ENCODE measurements at places on chromosomes 2 and 18.
A peak's percentile ranks its signal among the peaks of the same experiment; 100 is the strongest.

DNA sequence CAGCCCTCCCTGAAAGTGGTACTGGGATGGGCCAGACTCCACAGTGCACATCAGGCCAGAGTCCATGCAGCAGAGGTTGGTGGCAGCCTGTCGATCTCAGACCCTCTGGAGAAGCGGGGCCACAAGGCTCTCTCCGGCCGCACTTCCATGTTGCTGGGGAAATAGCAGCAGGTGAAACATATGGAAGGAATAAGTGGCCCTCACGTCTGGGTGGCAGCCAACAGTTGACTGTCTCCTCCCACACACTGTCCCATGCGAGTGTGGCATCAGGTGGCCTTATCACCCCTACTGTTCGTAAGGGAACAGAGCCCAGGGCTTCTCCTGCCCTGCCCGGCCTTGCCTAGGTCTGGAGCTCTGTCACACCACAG is 58.1 kb upstream of the FOSL2 start:
- DNase-seq = no peak

GRCh38 chr2:12352889-12353288 is 363.8 kb upstream of the TRIB2 start:
- no peak for DNase-seq

DNA sequence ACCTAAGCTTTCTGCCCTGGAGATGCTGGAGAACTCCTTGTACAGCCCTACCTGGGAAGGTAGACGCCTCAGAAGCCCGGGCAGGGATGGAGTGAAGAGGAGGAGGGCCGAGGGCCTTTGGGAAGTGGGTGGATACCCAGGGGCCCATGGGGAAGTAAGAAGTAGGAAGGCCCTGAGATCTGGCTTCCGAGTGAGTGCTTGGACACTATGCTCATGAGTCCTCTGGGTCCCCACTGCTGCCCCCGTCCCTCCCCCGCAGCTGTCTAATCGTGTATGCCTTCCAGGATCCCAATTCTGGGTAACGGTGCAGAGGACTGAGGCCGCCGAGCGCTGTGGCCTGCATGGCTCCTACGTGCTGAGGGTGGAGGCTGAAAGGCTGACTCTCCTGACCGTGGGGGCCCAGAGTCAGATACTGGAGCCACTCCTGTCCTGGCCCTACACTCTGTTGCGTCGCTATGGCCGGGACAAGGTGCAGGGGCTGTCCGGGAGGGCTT is 1.1 kb downstream of the DOK1 start:
- DNase-seq = no peak

- DNase-seq = peak; percentile 79
Observed at GRCh38 chr2:172465417-172466334, 38.3 kb downstream of the ITGA6 start.

- no peak for DNase-seq
Observed at GRCh38 chr2:95734976-95735890, 143.4 kb downstream of the TRIM43 start.

DNA sequence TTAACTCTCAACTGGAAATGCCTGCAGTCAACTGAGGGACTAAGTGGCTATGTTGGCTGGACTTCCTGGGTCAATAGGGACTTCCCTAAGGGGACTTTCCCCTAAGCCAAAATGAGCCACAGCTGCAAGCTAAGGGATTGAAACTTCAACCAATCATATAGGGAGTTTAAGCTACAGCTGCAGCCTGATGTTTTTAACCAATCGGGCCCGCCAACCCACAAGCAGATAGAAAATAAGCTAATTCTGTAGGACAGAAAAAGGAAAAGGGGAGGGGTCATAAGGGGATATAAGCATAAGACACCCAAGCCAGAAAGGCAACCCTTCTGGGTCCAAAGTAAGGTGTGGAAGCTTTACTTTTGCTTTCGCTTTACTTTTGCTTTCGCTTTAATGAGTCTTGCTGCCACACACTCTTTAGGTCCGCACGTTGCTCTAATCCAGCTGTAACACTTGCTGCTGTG is 927.5 kb downstream of the ERBB4 start:
- DNase-seq = peak; percentile 1

DNA sequence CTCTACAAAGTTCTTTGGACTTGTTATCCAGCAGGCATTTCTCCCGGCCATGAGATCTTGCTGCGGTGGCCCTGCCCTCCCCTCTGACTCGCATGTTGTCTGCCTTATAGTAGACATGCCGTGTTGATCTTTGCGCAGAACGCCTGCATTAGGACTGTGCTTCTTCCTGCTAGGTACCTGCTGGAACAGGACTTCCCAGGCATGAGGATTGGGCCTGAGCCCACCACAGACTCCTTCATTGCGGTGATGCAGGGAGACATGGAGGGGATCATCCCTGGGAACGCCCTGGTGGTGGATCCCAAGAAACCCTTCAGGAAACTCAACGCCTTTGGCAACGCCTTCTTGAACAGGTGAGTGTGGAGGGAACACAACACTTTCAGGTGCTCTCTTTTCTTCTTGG is 10.1 kb downstream of the EHD3 start:
- DNase-seq = no peak

- DNase-seq = no peak
Observed at GRCh38 chr2:216315802-216316603, 56.3 kb downstream of the MARCHF4 start.

DNA sequence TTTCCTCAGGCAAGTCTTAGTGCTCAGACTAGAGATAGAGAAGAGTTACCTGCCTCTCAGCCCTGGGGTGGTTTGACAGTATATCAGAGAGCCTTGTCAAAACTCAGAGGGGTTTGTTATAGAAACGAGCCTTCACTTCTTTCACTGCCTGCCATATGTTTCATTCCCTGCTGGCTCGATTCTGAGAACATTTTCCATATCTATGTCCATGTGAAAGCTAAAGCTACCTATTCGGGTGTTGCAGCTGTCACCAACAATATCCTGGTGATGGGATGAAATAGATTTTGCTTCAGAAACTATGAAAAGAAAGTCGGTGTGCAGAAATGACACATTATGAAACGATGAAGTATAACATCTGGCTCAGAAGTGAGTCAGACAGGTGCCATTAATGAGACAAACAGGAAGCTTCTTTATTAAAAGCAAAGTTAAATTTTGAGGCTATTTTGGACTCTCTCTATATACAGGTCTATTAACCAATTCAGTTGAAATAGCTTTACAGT is 56.1 kb upstream of the TANK start:
- DNase-seq = peak; percentile 4

- no peak for DNase-seq
Observed at GRCh38 chr2:136957044-136957443, 191.7 kb downstream of the THSD7B start.

- DNase-seq = peak; percentile 24
Observed at GRCh38 chr2:156331572-156332283, 793 bp downstream of the NR4A2 start.

DNA sequence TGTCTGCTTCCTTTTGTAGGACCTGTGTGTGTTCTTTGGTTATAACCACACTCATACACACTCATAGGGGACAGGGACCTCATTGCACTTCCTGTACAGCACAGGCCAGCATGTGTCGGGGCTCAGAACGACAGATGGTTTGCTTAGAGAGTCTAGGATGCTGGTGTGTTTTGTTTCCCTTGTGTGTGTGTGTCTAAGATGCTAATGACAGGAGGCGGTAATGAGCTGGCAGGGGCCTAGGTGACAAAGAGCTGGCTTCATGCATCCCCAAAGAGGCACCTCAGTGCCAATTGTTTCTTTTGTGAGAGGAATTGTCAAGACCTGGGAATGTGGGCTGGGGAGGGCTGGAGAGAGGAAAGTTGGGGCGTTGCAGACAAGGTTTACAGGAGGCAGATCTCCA is 66.6 kb downstream of the CELF4 start:
- no peak for DNase-seq

DNA sequence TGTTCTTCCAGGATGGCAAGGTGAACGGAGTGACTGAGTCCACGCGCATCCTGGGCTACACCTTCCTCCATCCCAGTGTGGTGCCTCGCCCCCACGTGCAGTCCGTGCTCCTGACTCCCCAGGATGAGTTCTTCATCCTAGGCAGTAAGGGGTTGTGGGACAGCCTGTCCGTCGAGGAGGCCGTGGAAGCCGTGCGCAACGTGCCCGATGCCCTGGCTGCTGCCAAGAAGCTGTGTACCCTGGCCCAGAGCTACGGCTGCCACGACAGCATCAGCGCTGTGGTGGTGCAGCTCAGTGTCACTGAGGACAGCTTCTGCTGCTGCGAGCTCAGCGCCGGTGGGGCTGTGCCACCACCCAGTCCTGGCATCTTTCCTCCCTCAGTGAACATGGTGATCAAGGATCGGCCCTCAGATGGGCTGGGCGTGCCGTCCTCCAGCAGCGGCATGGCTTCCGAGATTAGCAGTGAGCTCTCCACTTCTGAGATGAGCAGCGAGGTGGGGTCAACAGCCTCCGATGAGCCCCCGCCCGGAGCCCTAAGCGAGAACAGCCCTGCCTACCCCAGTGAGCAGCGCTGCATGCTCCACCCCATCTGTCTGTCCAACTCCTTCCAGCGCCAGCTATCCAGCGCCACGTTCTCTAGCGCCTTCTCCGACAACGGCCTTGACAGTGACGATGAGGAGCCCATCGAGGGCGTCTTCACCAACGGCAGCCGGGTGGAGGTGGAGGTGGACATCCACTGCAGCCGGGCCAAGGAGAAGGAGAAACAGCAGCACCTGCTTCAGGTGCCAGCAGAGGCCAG is 263.1 kb downstream of the PHLPP1 start:
- no peak for DNase-seq

- peak; percentile 84 for DNase-seq
Observed at GRCh38 chr2:238231251-238231793, 8.5 kb downstream of the HES6 start.

GRCh38 chr2:28515176-28515751 is 19.4 kb downstream of the PLB1 start:
- no peak for DNase-seq

DNA sequence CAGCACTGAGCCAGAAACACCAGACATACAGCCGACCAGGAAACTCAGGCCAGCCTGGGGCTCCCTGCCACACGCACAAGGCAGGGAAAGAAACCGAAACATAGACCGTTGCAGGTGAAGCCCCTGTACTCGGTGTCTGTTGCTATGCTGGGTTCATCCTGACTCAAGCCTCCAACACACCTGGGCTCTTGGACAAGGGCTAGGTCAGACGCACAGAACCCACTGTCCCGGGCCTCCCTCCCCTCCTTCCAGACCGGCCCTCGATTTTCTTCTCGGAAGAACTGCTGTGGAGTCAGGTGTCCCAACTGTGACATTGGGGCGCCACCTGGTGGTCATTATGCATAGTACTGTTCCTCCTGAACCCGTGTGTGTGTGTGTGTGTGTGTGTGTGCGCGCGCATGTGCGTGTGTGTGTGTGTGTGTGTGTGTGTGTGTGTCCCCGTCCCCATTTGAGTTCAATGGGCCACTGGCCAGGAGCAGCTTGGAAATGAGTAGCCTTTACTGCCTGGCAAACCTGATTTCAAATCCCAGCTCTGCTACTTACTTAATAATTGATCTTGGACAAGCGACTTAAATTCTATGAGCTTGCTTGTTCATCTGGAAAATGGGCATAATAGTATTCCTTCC is 55.4 kb upstream of the GLI2 start:
- peak; percentile 74 for DNase-seq

DNA sequence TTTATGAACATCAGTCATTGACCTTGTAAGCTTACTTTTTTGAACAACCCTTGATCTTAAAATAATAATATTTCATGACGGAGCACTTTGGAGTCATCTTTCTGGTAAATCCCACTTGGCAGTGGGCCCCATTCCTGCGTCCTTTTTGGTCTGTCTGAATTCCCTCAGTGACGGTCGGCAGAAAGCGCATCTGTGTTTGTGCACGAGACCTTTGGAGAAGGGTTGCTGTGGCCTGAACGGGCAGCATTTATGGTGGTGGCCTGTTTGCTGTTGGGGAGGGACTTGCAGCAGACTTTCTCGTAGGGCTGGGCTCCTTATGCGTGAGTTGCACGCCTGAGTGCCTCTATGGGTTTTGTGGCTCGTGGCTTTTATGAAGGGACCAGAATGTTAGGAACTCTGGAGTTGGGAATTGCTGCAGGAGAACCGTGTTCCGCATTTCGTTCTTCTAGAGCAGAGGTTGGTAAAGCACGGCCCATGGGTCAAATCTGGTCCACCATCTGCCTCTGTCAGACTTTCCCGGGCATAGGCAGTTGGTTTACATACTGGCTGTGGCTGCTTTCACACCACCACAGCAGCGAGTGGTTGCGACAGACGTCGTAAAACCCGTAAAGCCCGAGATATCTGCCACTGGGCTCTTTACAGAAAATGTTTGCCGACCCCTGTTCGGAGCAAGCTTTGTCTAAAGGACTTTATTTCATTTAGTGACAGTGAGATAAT is 30.8 kb downstream of the LPIN1 start:
- no peak for DNase-seq

- no peak for DNase-seq
Observed at GRCh38 chr2:41743324-41743723, 304.5 kb upstream of the PKDCC start.

- DNase-seq = no peak
Observed at GRCh38 chr2:240320204-240320993, 115.1 kb upstream of the GPC1 start.
